Naive thymus-derived CD8-positive, alpha-beta T cell (primary cell): ENCODE measurements at places on chromosomes 3 and 15.
A peak's percentile ranks its signal among the peaks of the same experiment; 100 is the strongest.

DNA sequence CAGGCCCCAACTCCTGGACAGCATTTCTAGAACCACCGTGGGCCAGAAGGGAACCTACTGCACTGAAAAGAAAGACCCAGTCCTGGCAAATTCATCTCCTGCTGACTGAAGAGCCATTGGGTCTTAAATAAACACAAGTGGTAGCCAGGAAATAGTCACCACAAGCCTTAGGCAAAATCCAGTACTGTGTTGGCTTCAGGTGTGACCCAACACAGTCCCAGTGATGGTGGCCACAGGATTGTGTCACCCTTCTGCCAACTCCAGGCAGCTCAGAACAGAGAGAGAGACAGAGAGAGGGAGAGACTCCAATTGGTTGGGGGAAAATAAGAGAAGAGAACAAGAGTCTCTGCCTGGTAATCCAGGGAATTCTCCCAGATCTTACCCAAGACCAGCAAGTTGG lies 23.1 kb downstream of the NEDD4 start:
- DNase-seq, result no peak

DNA sequence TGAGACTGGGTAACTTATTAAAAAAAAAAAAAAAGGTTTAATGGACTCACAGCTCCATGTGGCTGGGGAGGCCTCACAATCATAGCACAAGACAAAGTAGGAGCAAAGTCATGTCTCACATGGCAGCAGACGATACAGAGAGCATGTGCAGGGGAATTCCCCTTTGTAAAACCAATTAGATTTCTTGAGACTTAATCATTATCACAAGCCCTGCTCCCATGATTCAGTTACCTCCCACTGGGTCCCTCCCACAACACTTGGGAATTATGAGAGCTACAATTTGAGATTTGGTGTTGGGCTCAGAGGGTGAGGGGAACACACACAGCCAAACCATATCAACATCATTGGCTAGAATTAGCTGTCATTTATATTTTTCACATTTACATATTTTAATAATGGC lies 221.0 kb downstream of the RSRC1 start:
- DNase-seq, result no peak

GRCh38 chr3:187104933-187105332 lies 34.4 kb downstream of the RPL39L start:
- no peak for DNase-seq

DNA sequence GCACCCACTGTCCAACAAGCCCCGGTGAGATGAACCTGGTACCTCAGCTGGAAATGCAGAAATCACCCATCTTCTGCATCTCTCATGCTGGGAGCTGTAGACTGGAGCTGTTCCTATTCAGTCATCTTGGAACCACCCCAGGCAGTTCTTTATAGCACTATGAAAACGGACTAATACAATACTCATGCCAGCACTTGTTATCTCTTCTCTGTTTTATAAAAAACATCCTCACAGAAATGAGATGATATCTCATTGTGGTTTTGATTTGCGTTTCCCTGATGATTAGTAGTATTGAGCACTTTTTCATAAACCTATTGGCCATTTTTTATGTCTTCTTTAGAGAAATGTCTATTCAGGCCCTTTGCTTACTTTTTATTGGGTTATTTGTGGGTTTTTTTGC lies 156.2 kb upstream of the ARPP21 start:
- no peak for DNase-seq

GRCh38 chr15:40241269-40242212 lies 2.7 kb downstream of the PAK6 start:
- no peak for DNase-seq

GRCh38 chr15:63504979-63505841 lies 817 bp downstream of the USP3 start:
- DNase-seq, result peak; percentile 66

DNA sequence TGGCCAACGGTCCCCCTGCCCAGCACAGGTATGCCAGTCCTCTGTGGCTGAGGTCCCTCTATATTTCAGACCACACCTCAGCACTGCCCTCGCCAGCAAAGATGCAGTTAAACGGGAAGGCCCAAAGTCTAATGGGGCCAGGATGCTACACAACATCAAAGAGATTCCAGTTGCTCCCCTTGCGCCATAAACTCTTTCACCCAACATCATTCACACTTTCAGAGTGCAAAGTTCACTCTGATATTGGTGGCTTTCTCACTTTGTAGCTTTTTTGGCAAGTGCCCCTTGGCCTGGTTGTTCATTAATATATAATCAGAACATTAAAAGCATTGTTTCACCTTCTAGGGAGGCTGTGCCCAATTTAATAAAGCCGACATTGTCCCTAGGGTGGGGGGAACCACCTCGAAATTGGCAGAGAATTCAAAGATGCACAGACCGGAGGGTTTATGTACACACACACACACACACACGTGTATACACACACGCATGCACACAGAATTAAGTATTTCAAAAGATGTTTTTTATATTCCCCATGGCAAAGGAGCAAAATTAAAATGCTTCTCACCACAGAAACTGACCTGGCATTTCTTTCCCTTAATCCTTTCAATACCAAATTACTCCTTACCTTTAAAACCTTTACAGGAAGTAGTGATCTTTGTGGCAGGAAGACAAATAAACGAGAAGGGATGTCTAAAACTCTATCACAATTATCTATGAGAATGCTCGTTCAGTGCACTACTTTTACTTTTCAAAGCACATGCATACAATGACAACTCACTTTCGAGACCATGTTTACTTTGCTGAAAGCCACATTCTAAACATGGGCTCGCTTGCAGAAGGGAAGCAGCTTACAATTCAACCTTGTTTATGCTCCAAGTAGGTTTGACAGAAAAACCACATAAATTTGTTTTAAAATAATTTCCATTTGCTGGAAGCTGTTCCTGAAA lies 19.5 kb downstream of the LRIG1 start:
- no peak for DNase-seq
